ENCODE measurements at places on chromosomes 6 and 20. TPM values are rescaled to one million over a fixed set of nuclear protein-coding genes. Genes with fewer than 3 reads are reported as not detected.

Gene GGT7
- 16.9 TPM for total RNA-seq

GRCh38 chr20:40604416-40604815 lies 84.6 kb downstream of the MAFB start:
- DNase-seq, result no peak

DNA sequence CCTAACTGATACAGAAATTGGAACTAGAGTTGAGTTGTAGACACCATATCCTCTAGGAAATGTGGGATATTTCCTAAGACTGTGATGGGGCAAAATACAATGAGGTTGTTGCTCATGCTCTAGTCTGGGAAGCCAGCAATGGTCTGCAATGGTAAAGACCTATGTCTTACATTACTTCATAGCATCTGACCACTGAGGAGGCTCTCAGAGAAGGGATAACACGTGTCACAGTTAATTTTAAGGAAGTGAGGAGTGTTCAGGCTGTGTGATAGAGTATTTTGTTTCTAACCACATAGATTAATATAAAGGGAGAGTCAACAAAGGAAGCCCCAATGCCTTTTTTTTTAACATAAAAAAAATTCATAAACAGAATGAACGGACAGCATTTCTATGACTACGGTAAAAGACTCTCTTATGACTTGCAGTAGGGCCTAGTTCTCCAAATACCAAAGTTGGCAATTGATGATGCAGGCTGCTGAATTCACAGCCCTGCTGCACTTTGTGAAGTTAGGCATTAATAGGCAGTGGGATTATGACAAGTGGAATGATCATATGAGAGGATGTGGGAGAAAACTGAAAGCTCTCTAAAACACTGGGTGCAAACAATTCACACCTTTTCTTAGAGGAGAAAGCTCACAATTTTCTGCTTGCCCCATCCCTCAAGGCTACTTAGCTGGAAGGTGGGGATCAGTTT lies 13.7 kb downstream of the KCNS1 start:
- DNase-seq, result peak; percentile 63

- no peak for DNase-seq
Measured at GRCh38 chr20:53287357-53288042, 306.1 kb downstream of the ZNF217 start.

GRCh38 chr6:148213366-148213765 lies 129.3 kb upstream of the SASH1 start:
- no peak for DNase-seq
